ENCODE measurements at places on chromosomes 13 and 19. TPM values are rescaled to one million over a fixed set of nuclear protein-coding genes. Genes with fewer than 3 reads are reported as not detected.

Gene SOHLH2
- polyA plus RNA-seq, result 4.8 TPM

Gene ELAVL3
- polyA plus RNA-seq, result 0.05 TPM

Gene BLOC1S3
- polyA plus RNA-seq, result 9.4 TPM

Gene ZSCAN4
- polyA plus RNA-seq, result 0.17 TPM

Gene MTUS2
- polyA plus RNA-seq, result 0.52 TPM

Gene IGLON5
- polyA plus RNA-seq, result 3.0 TPM

Gene PSG1
- polyA plus RNA-seq, result not detected

Gene PDE4A
- 1.5 TPM for polyA plus RNA-seq

Gene C19orf81
- polyA plus RNA-seq, result 1.00 TPM

Gene CGB3
- polyA plus RNA-seq, result not detected

Gene SIGLEC5
- polyA plus RNA-seq, result not detected

Gene ZNF540
- 7.3 TPM for polyA plus RNA-seq

Gene ZNF135
- polyA plus RNA-seq, result 32.5 TPM

Gene ERVK3-1
- polyA plus RNA-seq, result 58.1 TPM

Gene SIGLEC12
- 0.10 TPM for polyA plus RNA-seq

Gene GATAD2A
- 43.1 TPM for polyA plus RNA-seq

Gene ADGRE1
- 0.05 TPM for polyA plus RNA-seq

Gene SYCN
- polyA plus RNA-seq, result not detected

Gene FFAR1
- polyA plus RNA-seq, result 0.33 TPM

Gene OVOL3
- not detected for polyA plus RNA-seq

Gene F7
- polyA plus RNA-seq, result 4.3 TPM

Gene PSG11
- not detected for polyA plus RNA-seq

Gene SOX21
- 0.27 TPM for polyA plus RNA-seq

Gene ZNF541
- polyA plus RNA-seq, result 0.27 TPM

Gene FPR3
- polyA plus RNA-seq, result 0.20 TPM

Gene DENND1C
- polyA plus RNA-seq, result 36.7 TPM

Gene ZNF497
- polyA plus RNA-seq, result 4.2 TPM

Gene MEIOSIN
- not detected for polyA plus RNA-seq

Gene PBX4
- 6.1 TPM for polyA plus RNA-seq

Gene ADM5
- polyA plus RNA-seq, result 1.3 TPM

Gene SLC10A2
- polyA plus RNA-seq, result 0.73 TPM

Gene CEACAM8
- 0.22 TPM for polyA plus RNA-seq

Gene KLK4
- not detected for polyA plus RNA-seq

Gene NTF4
- 3.1 TPM for polyA plus RNA-seq

Gene CYP2B6
- polyA plus RNA-seq, result 3.6 TPM

All from left kidney (tissue), 8 donors.